ENCODE measurements at places on chromosomes 12 and 14.
A peak's percentile ranks its signal among the peaks of the same experiment; 100 is the strongest.

DNA sequence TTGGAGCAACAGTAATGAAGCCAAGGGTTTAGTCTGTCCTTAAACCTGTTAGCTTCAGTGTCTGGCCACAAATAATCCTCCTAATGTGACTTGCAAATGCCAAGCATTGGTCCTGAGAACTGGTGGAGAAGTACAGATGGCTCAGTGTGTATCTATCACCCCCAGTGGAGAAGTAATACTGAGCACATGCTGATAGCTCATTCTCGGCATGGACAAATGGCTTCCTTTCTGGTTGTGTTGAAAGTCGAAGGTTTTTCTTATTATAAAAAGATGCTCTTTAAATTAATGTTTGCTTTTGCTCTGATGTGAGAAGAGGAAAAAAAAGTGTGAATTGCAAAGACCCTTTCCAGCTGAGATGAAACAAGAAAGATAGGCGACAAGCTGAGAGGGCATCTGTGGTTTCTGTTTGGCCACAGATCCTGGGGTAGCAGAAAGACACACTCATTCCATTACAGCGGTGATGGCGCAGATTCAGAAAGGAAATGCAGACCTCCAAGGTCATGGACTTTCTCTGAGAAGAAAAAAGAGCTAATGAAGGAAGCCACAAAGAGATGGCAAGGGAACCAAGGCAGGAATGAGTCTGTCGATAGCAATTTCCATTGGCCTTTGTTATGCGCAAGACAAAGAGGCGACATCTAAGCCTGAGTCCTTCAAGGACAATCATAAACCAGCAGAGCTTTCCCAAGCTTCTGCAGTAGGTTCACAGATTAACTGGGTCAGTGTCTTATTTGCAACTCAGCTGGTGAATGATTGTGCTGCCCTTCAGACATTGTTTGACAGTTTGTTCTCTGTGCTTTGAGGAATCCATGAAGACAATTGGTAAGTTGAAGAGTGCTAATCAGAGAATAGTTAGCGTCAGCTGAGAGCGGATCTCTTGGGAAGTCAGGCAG is 155.5 kb upstream of the RGS6 start:
- no peak for DNase-seq

GRCh38 chr14:51630987-51631386 is 20.7 kb upstream of the FRMD6 start:
- DNase-seq = no peak

- DNase-seq = no peak
Measured at GRCh38 chr12:116416166-116416565, 138.7 kb upstream of the MED13L start.

- DNase-seq = no peak
Measured at GRCh38 chr12:54404061-54405004, 14.7 kb downstream of the ITGA5 start.

GRCh38 chr12:39764944-39765560 is 145.4 kb upstream of the ABCD2 start:
- DNase-seq = peak; percentile 13

GRCh38 chr12:65427646-65428045 is 149.2 kb downstream of the MSRB3 start:
- no peak for DNase-seq

- no peak for DNase-seq
Measured at GRCh38 chr12:108505129-108505528, 9.9 kb upstream of the FICD start.

Measured in smooth muscle cell of the brain vasculature (primary cell).